Fibroblast of skin of left quadriceps (primary cell): ENCODE measurements at places on chromosomes 6 and 20.
A peak's percentile ranks its signal among the peaks of the same experiment; 100 is the strongest.

DNA sequence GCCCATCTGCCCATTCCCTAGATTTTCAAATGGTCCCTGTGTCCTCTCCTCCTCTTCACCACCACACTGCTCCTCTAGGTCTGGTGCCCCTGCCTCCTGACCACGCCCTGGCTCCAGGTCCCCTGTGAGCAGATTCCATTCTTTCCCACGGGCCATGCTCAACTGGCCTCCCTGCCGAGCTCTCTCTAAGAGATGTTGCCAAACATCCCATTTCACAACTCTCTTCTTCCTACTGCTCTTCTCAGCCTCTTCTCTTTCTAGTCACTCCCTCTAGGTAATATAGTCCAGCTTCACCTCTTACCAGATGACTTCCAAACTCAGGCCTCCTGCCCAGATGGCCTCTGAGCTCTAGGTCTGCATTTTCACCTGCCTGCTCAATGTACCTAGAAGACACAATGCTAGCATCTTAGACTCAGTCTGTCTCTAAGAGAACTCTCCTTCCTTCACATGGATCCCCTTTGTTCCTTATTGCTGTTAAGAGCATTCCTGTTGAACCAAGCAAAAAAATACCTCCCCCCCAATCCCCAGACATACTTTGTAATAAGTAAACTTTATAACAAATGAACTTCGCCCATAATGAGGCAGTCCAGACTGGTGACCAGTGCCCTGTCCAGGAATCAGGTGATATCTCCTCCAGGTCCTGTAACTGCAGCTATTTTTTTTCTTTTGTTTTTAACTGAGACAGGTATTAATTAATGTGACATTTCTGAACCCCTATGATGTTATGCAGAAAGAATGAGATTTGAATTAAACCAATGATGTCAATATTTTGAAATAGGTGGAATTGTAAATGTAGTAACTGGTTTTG, 79.0 kb downstream of the LYRM4 start:
- no peak for DNase-seq

GRCh38 chr6:108714766-108715414, 133.3 kb upstream of the ARMC2 start:
- no peak for DNase-seq

DNA sequence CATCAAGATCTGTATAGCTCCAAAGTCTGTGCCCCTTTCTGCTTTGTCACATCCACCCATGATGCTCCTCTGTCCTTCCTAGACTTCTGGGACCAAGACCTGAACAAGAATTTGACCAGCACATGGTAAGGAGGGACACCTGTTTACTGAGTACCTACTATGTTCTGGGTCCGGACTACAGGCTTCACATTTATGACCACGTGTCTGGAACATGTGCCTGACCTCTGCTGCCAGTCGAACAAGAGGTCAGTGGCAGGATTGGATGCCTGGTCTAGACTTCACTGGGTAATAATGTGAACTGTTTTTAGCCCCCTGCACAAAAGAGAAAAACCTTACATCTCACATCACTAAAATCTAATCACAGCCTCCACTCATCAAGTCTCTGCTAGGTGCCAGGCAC, 7.3 kb upstream of the PDYN start:
- DNase-seq: no peak

- no peak for DNase-seq
Measured at GRCh38 chr20:8658103-8658502, 410.8 kb upstream of the PLCB4 start.

- no peak for DNase-seq
Measured at GRCh38 chr6:45576648-45577624, 199.2 kb upstream of the SUPT3H start.

DNA sequence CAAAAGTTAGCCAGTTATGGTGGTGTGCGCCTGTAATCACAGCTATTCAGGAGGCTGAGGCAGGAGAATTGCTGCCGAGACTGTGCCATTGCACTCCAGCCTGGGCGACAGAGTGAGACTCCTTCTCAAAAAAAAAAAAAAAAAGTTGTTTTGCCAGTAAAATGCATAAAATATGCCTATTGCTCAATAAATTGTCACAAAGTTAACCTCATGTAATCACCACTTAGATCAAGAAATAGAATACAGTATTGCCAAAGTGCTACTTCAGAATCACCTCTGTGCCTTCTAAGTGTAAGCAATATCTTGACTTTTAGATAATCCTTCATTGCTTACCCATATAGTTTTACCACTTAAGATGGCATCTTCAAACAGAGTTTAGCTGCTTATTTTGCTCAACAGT, 80.7 kb downstream of the TRMT11 start:
- no peak for DNase-seq

GRCh38 chr6:11484441-11484840, 53.1 kb upstream of the TMEM170B start:
- DNase-seq: no peak

DNA sequence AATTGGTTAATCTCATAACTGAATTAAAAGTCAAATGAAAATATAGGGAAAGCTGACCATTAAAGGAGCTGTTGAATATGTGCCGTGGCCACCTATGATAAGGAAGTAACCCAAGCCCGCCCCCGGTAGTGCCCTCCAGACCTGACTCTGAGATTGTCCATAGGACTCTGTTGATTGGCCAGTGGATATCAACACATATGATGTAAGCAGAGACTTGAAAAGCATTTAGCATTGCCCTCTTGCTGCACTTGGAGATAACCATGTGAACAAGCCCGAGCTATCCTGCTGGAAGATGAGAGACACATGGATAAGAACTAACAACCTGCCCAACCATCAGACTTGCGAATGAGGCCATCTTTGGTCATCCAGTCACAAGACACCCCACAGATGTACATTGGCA, 83.2 kb downstream of the LINC00237 start:
- no peak for DNase-seq

DNA sequence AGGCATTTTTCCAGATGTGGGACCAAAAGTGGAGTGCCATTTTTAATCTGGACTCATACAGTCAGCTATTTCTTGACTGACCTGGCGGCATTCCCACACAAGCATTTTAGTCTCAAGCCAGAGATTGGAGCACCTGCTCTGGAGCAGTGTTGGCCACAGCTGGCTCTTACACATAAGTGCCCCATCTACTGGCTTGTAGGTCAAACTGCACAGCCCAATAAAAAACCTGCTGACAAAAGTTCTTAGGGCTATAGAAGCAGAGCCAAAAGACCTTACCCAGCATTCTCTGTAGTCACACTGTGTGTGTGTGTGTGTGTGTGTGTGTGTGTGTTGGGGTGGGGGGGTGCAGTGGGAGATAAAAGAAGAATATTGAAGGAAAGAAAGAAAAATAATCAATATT, 38.6 kb upstream of the SENP6 start:
- DNase-seq: no peak

- no peak for DNase-seq
Measured at GRCh38 chr6:163671355-163671754, 256.8 kb downstream of the QKI start.

DNA sequence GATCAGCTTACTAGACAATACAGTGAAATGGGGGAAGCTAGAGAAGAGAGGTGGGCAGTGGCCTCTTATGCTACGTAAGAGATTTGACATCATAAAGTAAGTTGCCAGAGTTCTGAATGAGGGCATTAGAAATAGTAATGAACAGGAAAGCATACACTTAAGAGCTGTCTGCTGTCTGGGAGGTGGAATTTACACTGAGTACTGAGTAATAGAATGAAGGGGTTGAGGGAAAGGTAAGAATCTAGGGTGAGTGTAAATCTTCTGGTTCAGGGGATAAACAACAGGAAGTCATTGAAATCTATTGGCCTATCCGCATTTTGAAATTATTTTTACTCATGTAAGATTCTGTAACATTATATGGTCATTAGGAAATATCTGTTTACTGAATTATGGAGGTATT, 35.8 kb downstream of the HLA-DMB start:
- DNase-seq: no peak

- DNase-seq: peak; percentile 64
Measured at GRCh38 chr6:122788663-122789181, 336 bp upstream of the SMPDL3A start.

DNA sequence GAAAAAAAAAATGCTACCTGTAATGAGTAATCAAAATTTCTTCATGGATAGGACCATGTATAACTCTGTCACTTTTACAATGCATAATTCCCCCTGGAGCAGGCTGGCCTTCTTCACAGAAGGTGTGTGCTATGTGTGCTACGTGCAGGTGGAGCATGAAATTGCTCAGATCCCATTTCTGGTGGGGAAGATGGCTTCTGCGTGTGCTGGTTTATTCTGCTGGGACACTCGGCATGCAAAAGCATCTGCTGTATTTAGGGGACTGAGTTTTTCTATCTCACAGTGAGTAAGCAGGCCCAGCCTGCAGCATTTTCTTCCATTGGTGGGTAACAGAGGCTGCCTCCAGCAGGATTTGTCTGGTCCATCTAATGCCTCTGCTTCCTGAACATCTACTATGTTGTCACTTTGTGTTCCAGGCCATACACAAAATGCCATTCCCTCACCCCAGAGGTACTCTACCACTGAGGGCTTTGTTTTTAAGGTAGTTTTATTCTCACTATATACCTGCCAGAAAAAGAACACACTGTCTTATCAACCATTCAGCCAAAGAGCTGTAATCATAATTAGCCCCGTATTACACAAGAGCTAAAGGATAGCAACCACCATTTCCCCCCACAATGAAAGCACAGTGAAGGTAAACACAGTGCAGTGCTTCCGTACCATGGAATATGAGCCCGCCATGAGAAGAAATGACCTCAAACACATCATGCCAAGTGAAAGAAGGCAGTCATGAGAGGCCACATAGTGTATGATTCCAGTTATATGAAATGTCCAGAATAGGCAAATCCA, 62.4 kb downstream of the SYNDIG1 start:
- DNase-seq: no peak

GRCh38 chr20:51419646-51420045, 122.9 kb downstream of the NFATC2 start:
- DNase-seq: no peak

DNA sequence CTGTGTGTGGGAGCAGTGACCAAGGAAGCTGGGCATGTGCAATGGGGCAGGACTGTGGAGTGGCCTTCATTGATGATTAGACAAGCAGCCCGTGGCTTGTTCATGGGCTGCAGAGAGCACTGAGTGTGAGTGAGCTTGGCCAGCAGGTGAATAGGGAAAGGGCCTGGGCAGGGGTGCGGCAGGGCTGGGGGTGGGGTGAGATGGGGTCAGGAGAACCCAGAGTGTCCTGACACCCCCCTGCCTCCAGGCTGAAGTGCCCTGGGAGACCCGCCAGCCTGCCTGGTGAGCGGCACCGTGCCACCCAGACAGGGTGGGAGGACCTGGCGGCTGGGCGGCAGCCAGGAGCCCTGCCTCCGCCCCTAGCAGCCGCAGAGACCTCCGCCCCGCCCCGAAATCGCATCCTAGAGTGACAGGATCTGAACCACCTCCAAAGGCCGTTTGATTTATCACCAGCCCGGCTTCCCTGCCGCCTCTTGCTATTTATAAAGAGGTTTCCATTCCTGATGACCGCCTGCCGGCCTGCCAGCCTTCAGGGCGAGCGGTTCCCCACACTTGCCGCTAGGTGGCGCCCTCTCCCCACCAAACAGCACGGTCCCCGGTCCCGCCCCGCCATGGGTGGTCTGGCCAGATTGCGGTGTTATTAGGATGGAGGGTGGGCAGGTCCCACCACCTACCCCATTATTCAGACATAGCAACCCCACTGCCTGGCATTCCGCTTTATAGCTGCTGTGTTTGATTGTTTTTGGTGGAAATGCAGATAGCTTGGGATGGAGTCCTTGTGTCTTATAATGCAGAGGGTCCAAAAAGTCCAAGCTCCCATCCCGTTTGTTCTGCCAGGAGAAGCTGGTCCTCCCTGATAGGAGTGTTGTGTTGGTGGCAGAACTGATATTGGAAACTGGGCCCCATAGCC, 3.5 kb downstream of the MYLK2 start:
- no peak for DNase-seq

DNA sequence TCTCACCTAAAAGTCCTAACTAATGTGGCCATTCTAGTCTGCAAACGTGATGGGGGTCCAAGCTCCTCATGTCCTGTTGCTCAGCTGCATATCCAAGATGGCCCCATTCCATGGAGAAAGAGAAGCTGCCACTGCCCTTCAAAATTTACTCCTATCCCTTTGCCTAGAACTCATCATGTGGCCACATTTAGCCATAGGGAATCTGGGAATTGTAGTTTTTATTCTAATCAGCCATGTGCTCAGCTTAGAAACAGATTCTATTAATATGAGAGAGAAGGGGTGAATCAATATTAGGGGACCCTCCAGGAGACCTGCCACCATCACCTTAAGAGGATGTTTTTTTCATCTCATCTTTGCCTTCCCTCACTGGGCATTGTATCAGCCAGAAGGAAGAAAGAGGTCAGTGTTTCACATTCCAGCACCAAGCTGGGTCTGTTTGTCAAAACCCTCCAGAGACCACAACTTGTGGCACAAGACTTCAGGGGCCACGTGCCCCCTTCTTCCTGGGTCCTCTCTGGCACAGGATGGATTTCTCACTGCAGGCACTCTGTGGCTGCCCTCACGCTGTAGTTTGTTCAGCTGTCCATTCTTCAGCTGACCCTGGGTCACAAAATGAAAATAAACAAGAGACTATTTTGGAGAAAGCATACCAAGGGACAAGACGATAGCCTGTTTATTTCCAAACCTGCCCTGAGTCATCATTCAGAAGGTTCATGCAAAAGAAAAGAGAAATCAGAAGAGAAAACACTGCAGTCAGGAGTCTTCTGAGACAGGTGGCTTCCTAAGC, 172.0 kb downstream of the EYA2 start:
- no peak for DNase-seq

DNA sequence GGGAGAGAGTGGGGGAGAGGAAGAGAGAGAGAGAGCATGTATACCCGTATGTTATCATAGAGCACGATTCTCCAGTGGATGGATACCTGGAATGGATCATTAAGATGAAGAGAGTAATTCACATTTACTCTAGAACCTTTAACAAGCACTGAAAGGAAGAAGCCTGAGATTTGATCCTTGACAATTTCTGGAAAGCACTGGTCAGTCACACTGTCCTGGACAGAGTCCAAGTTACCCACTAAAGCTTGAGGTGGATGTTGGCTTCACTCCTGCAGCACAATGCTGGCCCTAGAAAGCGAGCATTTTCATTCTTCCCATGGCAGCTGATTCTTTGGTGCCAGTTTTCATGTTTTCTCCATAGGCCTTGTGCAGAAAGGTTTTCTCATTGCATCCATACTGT, 25.6 kb downstream of the NFYA start:
- no peak for DNase-seq

DNA sequence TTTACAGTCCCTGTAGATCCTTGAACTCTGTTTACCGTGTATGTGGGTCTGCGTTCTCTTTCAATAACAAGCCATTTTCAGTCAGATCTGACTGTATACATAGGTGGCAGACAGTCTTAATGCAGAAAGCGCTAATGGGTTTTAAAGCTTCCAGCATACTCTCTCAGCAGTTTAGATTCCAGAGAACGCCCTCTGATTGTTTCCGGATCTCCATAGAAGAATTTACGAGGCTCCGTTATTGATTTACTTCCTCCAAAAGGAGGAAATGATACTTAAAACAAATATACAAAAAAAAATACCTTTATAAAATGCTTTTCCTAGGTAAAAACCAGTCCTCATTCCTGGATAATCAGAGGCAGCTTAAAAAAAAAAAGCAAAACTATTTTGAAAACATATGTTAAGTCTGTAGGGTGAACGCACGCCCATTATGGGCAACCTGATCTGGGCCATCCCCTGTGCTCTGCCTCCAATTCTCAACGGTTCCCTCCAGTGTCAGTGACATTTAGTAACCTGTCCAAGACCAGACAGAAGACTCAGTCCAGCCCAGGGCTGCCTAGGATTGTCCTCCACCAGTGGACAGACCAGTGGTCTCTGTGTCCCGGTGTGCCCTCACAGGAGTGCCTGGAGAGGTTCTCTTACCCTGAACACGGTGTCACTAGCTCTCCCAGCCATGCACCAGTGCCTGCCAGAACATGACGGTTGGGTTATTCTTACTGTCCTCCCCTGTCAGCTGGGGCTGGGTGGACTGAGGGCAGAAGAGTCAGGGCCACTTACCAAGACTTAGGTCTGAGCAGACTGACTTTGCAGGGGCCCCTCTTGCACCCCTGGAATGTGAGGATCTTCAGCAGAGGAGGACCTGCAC, 217.3 kb downstream of the ARID1B start:
- no peak for DNase-seq
